ENCODE measurements at places on chromosomes 4 and X.

- DNase-seq = no peak
Measured at GRCh38 chr4:112519689-112520597, 4.0 kb upstream of the NEUROG2 start.

GRCh38 chrX:63686878-63687714, 97.9 kb downstream of the ARHGEF9 start:
- DNase-seq = peak; percentile 25

DNA sequence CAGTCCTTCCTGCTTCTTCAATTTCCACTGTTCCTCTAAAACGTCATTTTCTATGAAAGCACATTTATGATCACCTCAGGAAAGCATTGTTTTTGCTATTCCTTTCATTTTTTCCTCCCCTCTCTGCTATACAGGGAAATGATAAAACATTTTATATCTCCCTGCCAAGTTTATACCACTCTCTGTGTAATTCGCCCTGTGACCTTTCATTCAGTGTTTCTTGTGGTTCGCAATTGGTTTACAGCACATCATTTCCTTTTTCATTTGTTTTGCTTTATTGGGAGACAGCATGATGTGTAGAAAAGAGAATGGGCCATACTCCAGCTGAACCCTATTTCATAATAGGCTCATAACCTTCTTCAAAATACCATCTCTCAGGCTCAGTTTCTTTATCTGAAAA, 99.9 kb upstream of the RAPGEF2 start:
- peak; percentile 37 for DNase-seq

DNA sequence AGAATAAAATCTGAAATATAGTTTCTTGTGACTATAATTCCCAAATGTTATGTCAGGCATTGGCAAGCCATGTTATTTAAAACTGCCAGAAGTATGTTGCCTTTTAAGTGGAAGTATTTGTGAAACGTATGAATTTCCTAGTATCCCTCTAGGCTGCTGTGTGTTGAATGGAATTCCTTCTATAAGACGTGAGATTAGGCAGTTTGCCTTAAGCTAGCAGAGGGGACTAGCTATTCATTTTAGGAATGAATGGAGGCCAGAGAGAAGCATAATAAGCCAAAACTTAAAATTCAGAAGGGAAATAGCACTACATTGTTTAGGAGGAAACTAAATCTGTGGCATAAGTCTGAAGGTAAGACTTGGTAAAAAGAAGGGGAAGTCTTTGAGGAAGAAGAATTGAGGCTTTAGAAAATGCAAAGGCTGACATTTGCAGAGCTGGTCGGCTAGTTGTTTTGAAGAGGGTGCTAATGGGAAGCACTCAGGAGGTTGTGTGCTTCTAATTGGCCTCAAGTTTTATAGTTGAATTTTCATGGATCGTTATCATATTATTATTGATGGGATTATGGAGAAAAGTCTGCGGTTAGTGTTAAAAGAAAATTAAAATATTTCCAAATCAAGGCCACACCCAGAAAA, 57.1 kb downstream of the TMEM131L start:
- DNase-seq = no peak

GRCh38 chr4:173005912-173006633, 162.5 kb upstream of the GALNT7 start:
- no peak for DNase-seq

- no peak for DNase-seq
Measured at GRCh38 chr4:112206431-112206830, 25.2 kb upstream of the AP1AR start.

DNA sequence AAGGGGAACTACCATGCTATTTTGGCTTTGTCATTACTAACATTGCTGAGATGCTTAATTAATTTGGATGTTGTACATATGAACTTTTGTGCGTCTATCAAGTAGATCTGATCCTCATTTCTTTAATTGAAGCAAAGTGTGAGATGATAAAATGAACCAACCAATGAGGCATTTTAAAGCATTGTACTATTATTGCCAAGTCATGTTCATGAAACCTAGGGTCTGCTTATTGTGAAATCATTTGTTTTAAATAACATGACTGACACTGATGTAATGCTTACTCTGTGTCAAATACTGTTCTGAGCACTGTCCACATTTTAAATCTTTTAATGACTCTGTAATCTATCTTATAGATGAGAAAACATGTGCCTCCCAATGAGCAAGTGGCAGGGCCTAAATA, 57.7 kb downstream of the C4orf33 start:
- no peak for DNase-seq

- no peak for DNase-seq
Measured at GRCh38 chr4:122826553-122827257, at the start of gene FGF2. Gene FGF2 (plus strand): TSS chr4:122826831. CDS start chr4:122827175, 344 bp downstream.

GRCh38 chr4:25788703-25789238, 74.0 kb downstream of the SEL1L3 start:
- no peak for DNase-seq

DNA sequence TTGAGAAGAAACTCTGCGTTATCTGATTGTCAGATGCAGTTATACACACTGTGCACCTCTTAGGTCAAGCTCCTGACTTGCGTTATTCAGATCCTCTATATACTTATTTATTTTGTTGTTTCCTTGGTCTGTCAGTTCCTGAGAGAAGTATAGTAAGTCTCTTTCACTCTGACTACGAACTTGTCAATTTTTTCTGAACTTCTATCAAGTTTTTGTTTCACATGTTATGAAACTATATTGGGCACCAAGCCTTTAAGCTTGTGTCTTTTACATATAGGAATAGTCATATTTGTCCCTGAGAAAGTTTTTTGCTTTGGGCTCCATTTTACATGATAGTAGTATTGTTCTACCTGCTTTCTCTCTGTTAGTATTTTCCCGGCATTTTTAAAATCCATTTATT, 31.7 kb downstream of the ZNF275 start:
- no peak for DNase-seq

DNA sequence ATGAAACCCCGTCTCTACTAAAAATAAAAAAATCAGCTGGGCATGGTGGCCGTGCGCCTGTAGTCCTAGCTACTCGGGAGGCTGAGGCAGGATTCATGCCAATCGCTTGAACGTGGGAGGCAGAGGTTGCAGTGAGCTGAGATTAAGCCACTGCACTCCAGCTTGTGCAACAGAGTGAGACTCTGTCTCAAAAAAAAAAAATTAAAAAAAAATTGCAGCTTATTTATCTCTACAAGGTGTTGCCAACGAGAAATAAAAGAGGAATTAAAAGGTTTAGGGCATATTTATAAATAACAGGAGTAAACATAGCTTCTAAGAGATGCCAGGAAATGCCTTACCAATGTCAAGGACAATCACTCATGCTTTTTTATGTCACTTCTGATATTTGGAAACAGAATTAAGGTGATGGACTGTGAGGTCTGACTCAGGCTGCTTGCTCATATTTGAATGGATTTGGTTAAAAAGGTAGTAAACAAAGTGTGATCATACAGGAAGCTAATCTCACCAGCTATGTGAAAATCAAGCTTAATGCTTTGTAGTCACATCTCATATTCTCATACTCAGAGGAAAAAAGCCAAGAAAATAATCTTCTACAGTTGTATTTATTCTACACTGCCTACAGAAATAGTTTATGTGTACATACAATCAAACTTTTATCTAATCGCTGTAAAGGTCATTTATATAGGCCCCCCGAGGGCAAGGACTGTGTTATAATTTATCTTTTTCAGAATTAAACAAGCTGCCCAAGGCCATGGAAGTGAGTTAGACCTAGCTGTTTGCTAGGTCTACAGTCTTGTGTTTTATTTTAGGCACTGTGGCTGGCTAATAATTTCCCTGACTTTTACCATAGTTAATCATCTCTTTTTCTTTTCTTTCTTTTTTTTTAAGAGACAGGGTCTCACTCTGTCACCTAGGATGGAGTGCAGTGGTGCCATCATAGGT, 61.1 kb upstream of the RBMX start:
- peak; percentile 40 for DNase-seq

DNA sequence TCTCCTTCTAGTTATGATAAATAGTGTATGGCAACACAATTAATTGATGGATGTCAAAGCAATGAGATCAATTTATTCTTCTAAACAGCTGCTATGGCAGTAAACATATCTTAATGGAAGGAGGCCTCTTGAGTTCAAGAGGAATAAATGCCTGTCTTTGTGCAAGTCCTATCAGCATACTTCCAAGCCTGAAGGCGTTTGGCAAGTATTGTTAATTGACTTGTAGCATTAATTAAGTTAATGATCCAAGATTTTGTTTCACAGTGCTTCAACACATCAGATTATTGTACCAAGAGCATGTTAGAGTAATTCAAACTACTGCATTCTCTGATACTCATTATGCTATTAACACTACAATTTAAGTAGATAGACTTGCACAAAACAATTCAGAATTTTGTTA, 144.8 kb downstream of the FAT4 start:
- no peak for DNase-seq

- no peak for DNase-seq
Measured at GRCh38 chr4:82900066-82900410, 497 bp upstream of the THAP9 start.

DNA sequence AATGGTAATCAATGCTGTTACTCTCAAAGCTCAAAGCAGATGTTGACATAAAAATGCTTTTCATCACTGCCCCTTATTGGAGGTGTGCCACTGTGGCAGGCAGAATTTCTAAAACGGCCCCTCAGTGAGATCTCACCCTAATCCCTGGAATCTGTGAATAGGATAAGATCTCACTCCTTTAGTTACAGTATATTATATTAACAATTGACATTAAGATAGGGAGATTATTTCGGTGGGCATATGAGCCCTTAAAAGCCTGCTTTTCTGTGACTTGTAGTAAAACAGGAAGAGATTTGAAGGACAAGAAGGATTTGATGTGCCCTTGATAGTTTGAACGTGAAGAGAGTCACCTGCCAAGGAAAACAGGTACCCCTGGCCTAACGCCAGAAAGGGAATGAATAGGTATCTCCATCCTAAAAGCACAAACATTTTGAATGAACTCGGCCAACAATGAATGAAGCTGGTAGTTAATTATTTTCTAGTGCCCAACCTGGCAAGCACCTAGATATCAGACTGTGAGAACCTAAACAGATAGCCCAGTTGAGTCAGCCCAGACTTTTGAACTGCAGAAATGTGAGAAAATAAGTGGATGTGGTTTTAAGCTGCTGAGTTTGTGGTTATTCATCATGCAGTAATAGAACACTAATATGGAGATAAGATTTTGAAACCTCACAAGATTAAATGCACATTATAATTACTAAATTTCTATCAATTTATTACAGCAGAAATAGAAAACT, 881.6 kb downstream of the PCDH18 start:
- DNase-seq = peak; percentile 11

DNA sequence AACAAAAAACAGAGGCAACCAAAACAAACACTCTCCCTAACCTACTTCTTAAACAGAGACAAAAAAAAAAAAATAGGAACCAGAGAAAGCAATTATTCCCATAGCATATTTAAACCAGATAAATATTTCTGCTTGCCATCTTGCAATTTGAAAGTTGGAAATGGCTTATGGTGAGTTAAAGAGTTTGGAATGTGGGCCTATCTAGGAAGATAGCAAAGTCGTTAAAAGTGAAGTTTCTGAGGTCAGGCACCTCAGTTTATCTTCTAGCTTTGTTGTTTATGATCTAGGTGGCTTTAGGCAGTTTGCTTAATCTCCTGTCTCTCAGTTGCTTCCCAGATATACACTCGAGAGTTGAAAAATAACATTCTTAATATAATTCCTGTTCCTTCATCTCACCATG, 284.2 kb downstream of the KCNIP4 start:
- DNase-seq = no peak

DNA sequence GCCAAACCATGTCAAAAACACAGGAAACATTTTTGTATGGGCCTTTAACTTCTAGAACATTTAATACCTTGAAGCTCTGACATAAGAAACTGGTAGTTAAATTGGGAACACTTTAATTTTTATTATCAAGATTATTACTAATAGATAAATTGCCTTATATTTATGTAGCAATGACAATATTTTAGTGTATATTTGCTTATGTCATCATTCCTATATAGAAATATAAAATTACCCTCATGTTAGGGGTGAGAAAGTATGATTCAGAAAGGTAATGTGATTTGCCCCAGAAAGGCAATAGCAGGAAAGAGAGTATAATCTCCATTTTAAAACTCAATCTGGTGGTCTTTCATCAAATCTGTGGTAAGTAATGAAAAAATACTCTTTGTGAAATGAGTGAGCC, 147.4 kb downstream of the IL15 start:
- no peak for DNase-seq

DNA sequence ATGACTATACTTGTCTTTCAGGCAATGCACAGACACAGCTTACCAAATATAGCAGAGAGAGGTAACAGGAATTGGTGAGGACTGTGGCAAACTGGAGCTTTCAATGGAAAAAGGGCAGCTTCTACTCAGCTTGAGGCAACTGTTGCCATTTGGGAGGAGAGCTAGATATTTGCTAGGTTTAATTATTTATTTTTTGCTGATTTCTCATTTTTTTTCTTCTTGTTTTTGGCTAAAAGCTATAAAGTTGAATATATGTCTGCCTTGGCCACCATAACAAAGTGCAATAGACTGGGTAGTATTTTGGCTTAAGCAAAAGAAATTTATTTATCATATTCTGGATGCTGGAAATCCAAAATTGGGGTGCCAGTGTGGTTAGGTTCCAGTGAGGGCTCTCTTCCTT, 93.9 kb downstream of the LDB2 start:
- no peak for DNase-seq

- no peak for DNase-seq
Measured at GRCh38 chrX:107748506-107748905, 27.1 kb downstream of the TSC22D3 start.

DNA sequence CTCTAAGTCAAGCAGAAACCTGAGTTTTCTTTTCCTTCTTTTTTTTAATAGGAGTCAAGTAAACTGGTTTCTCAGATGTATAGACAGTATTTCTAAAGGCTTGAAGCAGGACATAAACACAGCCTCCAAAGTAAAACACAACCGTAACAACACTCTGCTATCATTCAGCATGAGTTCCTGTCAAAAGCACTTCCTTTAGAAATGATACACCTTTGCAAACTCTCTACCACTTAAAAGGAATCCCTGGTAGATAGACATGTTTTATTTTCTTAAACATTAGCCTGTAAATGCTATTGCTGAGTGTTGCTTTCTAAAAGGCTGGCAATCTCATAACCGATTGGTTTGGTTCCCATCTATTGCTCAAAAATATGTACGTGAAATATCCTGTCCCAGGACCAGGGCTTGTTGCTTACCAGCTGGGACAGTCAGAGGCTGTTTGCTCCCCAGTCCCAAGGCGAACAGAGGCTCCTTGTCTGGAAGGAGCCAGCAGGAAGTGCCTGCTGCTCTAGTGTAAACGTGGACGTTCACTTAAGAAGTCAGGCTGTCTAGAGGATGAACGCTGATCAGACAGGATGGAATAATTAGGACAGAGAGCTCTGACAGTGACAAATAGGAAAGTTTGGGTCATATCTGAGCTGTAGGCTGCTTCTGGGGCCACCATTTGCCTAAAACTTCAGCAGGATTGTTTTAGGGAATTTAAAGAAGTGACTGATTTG, 173.9 kb upstream of the KLF3 start:
- peak; percentile 84 for DNase-seq

GRCh38 chr4:180994722-180995121, 1248.5 kb upstream of the TENM3 start:
- DNase-seq = no peak

- DNase-seq = no peak
Measured at GRCh38 chr4:6926681-6927478, 17.3 kb downstream of the TBC1D14 start.
